NCI-H1694 (cell line): ENCODE measurements at places on chromosomes 6 and 20.
A peak's percentile ranks its signal among the peaks of the same experiment; 100 is the strongest.

DNA sequence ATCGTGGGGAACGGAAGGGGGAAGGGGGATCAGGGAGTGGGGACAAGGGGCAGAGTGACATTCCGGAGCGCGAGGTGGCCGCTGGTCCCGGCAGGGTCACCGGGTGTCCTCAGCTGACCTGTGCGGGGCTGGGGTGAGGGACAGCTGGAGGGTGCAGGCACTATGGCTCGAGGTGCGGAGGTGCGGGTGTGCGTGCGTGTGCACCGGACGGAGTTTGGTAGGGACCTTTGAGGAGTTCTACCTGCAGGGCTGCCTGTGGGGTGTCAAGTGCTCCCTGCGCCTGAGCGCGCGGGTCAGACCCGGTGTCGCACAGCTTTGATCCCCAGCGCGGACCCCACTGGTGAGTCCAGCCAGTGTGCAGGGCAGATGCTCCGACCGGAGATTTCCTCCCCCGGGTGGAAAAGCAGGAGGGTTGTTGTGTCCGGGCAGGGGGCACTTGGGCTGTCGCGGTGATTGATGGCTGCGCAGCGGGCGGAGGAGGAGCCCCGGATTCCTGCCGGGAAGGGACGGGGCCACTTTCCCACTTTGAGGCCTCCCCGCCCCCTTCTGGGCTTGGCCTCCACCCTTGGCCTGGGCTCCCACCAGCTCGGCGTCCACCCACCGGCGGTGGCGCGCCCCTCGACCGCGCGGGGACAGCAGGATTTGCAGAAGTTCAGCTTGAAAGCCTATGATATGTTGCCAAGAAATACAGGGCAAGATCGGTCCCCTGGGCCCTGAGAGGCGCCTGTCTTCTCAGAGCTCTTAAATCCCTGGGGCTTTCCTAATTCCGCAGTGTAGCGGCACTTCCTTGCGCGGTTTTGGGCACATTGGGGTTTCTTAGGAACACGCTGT is 658 bp downstream of the RIN2 start:
- peak; percentile 56 for DNase-seq

GRCh38 chr6:163721435-163721834 is 306.9 kb downstream of the QKI start:
- DNase-seq = no peak

DNA sequence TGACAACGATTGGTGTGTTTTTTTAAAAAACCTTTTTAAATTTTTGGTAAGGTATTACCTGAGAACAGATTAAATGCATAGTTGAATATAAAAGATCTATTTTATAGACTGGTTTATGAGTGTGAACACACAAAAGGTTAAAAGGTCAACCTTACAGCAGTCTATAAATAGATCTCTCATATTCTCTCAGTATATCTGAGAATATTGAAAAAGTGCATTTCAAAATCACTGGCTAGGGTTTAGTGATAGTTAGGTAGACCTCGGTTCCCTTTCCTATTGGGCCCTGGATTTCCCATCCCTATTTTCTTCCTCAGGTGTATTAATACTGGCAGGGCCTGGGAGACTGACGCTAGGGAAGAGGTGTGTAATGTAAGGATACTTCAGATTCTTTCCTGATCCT is 723 bp upstream of the ZNF451 start:
- no peak for DNase-seq

GRCh38 chr20:31901615-31902014 is 31.2 kb downstream of the TTLL9 start:
- DNase-seq = no peak

- DNase-seq = no peak
Observed at GRCh38 chr6:11366934-11367637, 134.6 kb upstream of the NEDD9 start.

GRCh38 chr20:42634156-42634555 is 555.5 kb downstream of the PTPRT start:
- no peak for DNase-seq

DNA sequence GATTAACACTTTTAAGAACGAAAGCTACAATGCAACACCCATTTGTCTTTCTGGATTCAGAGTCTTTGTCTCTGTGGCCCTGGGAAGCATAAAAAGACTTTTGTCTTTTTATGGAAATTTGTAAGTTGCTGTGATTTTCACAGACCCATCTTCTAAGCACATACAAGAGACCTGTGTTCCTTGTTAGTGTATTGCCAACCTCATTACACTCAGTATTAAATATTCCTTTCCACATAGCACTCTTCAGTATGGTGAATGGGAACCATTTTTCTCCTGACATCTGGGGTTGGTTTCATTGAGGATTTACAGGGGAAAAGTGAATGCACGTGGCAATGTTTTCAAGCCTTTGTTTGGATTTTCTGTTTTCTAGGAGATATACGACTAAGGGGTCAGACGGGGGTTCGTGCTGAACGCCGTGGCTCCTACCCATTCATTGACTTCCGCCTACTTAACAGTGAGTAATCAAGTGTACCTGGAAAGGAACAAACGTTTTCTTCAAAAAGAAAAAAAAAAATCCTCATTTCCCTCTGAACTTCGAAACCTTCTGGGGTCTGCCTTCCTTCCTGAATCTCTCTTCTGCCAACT is 141.7 kb downstream of the MTFR2 start:
- no peak for DNase-seq

DNA sequence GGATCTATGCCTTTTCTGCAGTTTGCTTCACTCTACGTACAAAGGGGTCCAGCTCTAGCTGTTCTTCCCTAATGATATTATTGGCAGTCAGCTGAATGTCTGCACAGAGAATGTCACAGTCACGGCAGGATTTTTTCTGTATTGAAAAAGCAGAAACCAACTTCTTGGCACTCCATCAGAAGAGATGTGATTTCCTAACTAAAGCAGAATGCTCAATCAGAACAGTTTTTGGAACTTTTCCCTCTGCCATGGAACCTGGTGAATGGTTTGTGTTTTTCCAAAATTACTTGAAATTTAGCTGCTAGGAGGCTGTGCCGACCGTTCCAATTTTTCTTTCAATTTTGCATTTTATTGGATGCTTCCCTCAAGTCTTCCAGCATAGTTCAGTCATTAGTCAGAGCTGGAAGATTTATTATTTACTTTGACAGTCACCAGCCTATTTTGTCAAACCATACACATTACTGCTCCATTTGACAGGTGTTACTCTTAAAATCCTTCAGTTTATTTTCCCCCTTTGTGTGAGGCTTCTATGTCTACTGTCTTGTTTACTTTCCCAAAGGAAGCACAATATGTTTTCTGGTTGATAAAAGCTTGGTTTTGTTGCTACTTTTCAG is 259.6 kb upstream of the EPHA7 start:
- no peak for DNase-seq

DNA sequence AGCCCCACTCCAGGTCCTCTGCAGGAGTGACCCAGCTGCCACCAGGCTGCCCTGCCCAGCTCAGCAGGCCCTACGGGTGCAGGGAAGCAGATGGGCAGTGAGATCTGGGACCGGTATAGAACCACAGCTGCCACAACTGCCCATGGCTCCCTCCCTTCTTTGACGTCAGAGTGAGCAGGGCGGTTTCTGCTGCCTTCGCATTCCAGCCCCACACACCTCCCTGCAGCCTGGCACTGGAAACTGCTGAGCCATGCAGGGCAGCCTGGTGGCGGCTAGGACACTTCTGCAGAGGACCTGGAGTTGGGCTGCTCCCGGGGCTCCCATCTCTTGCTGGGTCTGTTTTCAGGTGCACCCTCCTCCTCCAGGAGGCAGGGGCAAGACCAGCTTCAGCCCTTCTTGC is 101.6 kb upstream of the CD93 start:
- no peak for DNase-seq

- DNase-seq = no peak
Observed at GRCh38 chr6:89037141-89037900, 43.2 kb upstream of the PNRC1 start.

- no peak for DNase-seq
Observed at GRCh38 chr20:63345328-63346100, 15.6 kb downstream of the CHRNA4 start.
